CD4-positive, alpha-beta memory T cell (primary cell): ENCODE measurements at places on chromosomes 7 and 10.
A peak's percentile ranks its signal among the peaks of the same experiment; 100 is the strongest.

- no peak for DNase-seq
Measured at GRCh38 chr10:71837098-71837827, 13.8 kb downstream of the PSAP start.

DNA sequence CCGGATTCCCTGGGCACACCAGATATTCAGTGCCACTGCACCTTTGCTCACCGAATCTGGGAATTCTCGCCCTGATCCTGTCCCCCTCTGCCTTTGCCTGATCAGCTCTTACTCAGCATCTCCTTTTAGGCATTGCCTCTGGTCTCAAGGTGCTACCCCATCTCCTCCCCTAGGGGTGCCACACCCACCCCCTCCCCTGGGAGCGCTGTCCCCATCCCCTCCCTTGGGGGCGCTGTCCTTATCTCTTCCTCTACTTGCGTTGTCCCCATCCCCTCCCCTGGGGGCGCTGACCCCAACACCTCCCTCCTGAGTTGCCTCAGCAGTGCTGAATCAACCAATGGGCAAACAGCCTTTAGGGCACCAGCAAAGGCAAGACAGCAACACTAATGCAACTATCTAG, 686.9 kb upstream of the FOXK1 start:
- DNase-seq: no peak

- DNase-seq: peak; percentile 50
Measured at GRCh38 chr7:102286237-102287110, at the start of gene SH2B2. Gene SH2B2, plus strand, starts transcription at chr7:102286868. Its CDS starts 13,683 bp downstream, at chr7:102300551.

DNA sequence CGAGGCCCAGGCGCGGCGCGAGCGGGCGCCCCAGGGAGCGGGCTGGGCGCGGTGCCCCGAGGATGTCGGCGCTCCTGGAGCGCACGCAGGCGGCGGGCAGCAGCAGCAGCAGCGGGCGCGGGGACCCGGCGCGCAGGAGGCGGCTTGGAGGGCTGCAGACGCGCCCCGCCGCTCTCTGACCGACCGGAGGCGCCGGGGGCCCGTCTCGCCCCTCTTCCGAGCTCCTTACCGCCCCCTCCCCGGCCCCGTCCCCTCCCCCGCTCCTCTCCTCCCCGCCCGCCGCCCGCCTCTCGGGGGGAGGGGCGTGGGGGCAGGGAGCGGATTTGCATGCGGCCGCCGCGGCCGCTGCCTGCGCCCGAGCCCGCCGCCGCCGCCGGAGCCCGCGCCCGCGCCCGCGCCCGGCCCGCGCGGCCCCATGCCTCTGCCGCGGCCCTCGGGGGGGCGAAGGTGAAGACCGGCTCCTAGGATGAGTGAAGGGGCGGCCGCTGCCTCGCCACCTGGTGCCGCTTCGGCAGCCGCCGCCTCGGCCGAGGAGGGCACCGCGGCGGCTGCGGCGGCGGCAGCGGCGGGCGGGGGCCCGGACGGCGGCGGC, at the start of gene NRG3:
TSS of gene NRG3 (plus strand) at position 320 of the 592 bp plus-strand sequence.
- DNase-seq: no peak

DNA sequence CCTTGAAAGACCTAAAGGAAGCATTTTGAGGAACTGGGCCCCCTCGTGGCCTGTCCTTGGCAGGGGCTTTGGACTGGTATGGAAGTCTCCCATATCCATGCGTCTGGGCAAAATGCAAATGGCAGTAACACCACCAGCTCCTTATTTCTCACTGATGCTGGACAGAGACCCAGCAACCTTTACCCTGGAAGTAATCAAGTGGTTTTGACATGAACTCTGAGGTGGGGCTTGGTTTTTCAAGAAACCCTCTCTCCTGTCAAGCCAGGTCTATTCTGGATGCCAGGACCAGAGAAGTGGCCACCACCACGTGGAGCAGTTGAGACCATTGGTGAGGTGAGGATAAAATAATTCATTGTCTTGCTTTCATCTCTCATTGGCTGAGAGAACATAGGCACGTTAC, 84.4 kb downstream of the OTUD1 start:
- no peak for DNase-seq

DNA sequence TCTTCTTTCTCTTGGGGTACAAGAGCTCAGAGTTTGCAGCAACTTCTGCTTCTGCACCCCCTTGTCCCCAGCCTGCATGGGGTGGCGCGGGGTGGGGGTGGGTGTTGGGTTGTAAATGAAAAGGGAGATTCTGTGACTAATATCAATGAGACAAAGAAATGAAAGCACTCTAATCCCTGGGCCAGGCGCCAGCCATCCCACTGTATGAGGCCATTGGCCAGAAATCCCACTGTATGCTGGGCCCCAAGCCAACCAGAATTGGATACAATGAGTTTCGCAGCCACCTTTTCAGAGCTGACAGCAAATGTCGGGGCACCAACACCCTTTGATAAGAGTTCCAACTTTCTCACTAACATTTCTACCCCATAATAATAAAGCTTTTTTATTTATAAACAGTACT, 10.9 kb upstream of the PTN start:
- DNase-seq: no peak
